ENCODE measurements at places on chromosomes 4 and X.

GRCh38 chr4:24141836-24142235 lies 252.0 kb upstream of the PPARGC1A start:
- DNase-seq: no peak

- no peak for DNase-seq
Measured at GRCh38 chr4:82784681-82785610, 13.7 kb downstream of the SCD5 start.

DNA sequence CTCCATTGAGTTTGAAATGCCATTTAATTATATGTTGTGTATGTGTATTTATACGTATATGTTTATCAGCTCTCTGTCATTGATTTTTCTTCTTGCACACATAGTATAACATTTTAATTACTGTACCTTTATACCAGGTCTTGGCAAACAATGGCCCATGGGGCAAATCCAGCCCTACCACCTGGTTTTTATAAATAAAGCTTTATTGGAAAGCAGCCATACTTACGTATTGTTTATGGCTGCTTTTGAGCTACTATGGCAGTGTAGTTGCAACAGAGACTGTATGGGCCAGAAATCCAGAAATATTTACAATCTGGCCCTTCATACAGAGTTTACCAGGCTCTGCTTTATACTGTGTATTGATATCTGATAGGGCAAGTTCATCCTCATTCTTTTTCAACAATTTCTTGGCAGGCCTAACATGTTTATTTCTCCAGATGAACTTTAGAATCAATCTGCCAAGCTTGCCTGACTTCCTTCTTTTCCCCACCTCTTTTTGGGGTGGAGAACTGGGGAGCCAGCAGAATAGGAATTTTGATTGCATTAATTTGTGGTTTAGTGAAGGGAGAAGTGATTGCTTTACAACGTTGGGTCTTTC lies 15.8 kb downstream of the DCUN1D4 start:
- no peak for DNase-seq

GRCh38 chr4:150216726-150217125 lies 138.5 kb downstream of the DCLK2 start:
- no peak for DNase-seq

DNA sequence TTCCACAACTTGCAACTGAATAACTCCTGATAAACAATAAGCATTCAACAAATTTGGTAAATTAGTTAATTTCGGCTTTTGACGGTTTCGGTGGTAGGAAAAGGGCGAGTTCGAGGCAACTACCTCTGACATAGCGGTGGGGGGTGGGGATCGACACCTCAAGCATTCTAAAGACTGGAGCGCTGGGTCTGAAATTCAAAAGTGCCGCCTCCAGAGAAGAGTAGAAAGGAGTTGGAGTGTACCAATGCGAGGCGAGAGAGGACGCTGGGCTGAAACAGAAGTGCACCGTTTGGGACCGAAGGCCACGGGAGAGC lies 725 bp downstream of the SMC1A start:
- DNase-seq: no peak

GRCh38 chrX:38881066-38881465 lies 79.8 kb downstream of the MID1IP1 start:
- no peak for DNase-seq

DNA sequence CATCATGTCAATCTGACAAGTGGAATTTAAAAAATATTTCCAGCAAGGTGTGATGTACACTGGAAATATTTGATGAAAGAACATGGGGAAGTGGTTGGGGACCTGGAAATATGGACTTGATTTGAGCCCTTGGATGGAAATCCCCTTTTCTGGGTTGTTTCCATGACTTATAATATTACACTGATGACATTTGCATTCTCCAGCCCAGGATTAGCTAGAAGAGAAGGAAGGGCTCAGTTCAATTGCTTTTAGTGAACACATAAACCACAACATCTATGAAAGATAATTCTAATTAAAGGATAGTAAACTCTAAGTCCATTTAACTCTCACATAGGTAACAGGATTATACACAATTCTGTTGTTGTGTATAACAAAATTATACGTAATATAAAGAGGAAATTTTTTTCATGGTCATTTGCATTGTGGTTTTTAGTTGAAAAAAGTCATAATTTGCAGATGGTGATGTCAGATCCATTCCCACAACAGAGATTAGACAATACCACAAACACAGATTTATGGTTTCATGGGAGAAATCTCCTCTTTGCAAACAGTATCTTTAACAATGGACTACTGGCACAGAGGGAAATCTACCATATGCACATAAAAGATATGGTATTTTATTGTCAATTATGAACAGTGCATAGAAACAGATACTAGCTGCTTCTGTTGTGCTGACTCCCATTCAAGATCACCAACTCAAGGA lies 126.5 kb downstream of the DKK2 start:
- DNase-seq: no peak

- DNase-seq: no peak
Measured at GRCh38 chr4:54898056-54898562, 227.3 kb downstream of the KDR start.

DNA sequence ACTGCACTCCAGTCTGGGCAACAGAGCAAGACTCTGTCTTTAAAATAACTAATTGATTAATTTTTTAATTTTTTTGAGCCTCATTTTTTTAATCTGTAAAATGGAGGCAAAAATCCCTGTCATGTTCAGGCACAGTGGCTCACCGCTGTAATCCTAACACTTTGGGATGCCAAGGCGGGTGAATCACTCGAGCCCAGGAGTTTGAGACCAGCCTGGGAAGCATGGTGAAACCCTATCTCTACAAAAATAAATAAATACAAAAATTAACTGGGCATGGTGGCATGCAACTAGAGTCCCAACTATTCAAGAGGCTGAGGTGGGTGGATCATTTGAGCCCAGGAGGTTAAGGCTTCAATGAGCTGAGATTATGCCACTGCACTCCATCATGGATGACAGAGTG lies 15.4 kb downstream of the AMTN start:
- no peak for DNase-seq

All from activated CD4-positive, alpha-beta T cell treated with anti-CD3 and anti-CD28 coated beads, Interleukin-2, amount 50 U/mL, for 1 hour (primary cell).